ENCODE measurements at places on chromosomes 5 and 9.

DNA sequence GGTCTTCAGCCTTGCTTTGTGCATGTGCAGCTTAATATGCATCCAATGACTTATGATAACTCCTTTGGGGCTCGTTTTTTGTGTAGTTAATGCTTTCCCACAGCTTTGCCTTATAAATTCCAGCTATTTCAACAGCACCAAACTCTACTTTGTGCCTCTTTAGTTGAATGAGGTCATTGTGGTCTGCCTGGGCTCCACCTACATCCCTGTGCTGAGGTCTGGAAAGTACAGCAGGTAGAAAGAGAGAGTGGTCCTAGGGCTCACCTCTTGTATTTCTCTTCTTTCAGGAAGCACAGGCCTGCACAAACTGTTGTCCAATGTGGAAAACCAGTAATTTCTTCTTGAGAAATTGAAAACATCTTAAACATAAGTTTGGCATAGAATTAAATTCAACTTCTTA, 167.2 kb downstream of the XRCC4 start:
- no peak for DNase-seq

GRCh38 chr5:4781299-4781698, 358.8 kb upstream of the ADAMTS16 start:
- DNase-seq, result no peak

DNA sequence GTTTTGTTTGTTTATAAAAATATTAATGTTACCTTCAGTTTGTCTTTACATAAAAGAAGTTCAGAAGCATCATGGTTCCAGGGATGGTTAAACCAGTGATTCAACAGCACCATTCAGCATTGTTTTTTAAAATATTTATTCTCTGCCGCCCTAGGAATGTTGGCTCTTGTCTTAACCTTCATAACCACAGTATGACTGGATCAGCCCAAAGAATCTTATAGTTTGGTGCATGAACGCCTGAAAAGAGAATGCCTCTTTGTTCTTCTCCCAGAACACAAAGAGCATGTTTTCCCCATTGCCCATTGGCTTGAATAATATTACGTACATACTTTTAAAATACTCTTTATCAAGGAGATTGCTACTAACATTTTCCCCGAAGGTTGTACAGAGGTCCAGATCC, 413.4 kb downstream of the ANXA1 start:
- DNase-seq, result no peak

GRCh38 chr5:132420706-132421272, 51.3 kb downstream of the SLC22A5 start:
- DNase-seq, result no peak

DNA sequence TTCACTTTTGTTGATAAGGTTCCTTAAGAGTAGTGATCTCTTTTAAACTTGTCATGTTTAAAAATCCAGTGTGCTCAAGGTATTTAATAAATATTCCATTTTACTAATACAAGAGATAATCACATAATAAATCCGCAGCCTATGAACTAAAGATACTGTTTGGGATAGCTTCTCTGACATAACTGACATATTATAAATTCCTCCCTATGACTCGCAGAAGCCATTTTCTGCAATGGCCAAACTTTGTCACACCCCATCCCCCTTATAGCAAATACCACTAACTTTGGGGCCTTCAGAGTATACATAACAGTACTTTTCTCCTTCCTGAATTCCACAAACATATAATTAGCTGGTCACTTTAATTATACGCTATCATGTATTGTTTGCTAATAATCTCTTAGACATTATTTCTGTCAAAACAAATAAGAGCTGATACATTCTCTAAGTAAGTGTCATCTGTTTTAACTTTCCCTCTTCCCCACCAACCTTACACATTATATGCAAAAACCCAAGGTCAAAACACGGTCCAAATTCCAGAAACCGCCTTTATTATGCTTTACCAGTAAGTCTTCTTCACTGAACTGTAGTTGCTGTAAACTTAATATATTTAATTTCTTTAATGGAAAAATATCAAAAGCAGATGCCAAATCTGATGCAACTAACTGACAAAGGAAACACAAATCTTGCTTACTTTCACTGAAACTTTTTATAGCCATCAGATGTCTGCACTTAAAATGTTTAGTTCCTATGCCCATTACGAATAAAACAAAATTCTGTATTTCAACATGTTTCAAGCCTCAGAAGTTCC, 971 bp downstream of the TMEM267 start:
- DNase-seq, result peak; percentile 44

- no peak for DNase-seq
Measured at GRCh38 chr9:128226412-128226801, 23.2 kb downstream of the DNM1 start.

DNA sequence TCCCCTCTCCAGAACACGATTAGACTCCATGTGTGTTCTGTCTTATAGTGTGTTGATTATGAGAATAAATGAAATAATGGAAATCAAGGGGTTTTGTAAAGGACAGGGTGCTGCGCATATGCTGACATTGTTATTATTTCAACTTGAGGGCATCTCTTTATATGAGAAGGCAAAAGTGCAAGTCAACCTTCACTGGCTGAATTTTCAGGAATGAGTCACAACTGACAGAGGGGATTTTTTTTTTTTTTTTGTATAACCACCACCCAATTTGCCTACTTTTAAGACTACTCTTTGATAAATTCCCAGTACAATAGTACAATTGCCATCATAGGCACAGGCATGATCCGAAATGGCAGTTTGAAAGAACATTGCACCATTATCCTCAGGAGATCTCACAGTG, 419.2 kb upstream of the NMUR2 start:
- no peak for DNase-seq

DNA sequence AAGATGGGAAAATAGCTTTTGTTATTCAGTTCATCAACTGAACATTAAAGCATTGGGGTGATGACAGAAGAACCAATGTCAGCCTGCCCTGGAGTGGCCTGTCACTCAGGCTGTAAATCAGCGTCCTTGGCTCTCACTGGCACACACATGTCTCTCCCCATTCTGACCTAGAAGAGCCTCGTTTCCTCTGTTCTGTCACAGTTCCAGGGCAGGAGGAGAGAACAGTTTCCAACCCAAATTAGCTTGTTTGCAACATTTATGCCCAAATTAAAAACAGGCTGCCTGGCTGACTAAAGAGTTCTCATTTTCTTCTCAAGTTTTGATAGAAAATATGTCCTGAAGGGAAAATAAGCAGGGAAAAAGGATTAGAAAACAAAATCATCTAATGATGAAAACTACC, 520.1 kb downstream of the CHSY3 start:
- DNase-seq, result no peak

All from kidney capillary endothelial cell (primary cell).